ENCODE measurements at places on chromosomes 4 and X. TPM values are rescaled to one million over a fixed set of nuclear protein-coding genes. Genes with fewer than 3 reads are reported as not detected.

MAGEA10 gene
- not detected for total RNA-seq

INPP4B gene
- total RNA-seq, result 11.7 TPM

- DNase-seq, result no peak
- H3K4me1 ChIP-seq, result no peaks in the 10 kb centered on the region
- no peak overlapping the region for H3K4me3 ChIP-seq
- H3K27ac ChIP-seq, result no peak overlapping the region
- no peaks in the 10 kb centered on the region for H3K36me3 ChIP-seq
Observed at GRCh38 chr4:612052-612748, 13.2 kb upstream of the PDE6B start.

- H3K27ac ChIP-seq, result no peak overlapping the region
- H3K27me3 ChIP-seq, result no peaks in the 10 kb centered on the region
- H3K36me3 ChIP-seq, result no peaks in the 10 kb centered on the region
- no peak for DNase-seq
- H3K4me3 ChIP-seq, result no peak overlapping the region
Observed at GRCh38 chr4:146975036-146975435, 29.4 kb upstream of the TTC29 start.

DNA sequence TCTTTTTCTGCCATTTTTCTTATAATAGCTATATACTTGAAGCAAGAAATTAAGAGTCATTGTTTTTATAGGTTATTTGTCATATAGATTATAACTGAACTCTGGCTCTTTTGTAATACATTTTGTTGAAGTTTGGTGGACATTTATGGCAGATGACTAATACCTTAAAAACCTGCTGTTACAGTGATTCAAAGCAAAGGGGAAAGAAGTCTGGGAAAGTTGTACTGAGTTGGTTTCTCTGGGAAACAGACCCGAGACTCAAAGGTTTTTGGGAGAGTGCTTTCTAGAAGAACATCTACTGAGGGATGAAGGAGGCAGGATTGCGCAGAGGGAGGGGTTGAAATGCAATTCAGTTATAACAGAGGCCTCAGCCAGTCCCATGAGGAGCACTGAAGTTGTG lies 35.9 kb downstream of the NAP1L5 start:
- H3K27me3 ChIP-seq, result no peaks in the 10 kb centered on the region
- H3K27ac ChIP-seq, result no peak overlapping the region
- DNase-seq, result no peak
- H3K4me1 ChIP-seq, result no peaks in the 10 kb centered on the region
- no peaks in the 10 kb centered on the region for H3K36me3 ChIP-seq

GRCh38 chr4:84443523-84443922 lies 55.6 kb downstream of the NKX6-1 start:
- no peaks in the 10 kb centered on the region for H3K36me3 ChIP-seq
- no peak for DNase-seq
- H3K27me3 ChIP-seq, result peaks cover 6% of the 10 kb centered on the region
- no peak overlapping the region for H3K4me3 ChIP-seq
- H3K27ac ChIP-seq, result no peak overlapping the region

- H3K27ac ChIP-seq, result no peak overlapping the region
- H3K27me3 ChIP-seq, result no peaks in the 10 kb centered on the region
- H3K4me3 ChIP-seq, result no peak overlapping the region
Observed at GRCh38 chrX:123749643-123750042, 16.8 kb upstream of the THOC2 start.
